ENCODE measurements at places on chromosomes 1 and 21. TPM values are rescaled to one million over a fixed set of nuclear protein-coding genes. Genes with fewer than 3 reads are reported as not detected.

- DNase-seq = no peak
Measured at GRCh38 chr1:170536924-170537551, 5.1 kb downstream of the GORAB start.

The KLHDC7A gene
- 12.2 TPM for total RNA-seq

- DNase-seq = no peak
Measured at GRCh38 chr1:163035446-163036249, 33.5 kb upstream of the RGS4 start.

DNA sequence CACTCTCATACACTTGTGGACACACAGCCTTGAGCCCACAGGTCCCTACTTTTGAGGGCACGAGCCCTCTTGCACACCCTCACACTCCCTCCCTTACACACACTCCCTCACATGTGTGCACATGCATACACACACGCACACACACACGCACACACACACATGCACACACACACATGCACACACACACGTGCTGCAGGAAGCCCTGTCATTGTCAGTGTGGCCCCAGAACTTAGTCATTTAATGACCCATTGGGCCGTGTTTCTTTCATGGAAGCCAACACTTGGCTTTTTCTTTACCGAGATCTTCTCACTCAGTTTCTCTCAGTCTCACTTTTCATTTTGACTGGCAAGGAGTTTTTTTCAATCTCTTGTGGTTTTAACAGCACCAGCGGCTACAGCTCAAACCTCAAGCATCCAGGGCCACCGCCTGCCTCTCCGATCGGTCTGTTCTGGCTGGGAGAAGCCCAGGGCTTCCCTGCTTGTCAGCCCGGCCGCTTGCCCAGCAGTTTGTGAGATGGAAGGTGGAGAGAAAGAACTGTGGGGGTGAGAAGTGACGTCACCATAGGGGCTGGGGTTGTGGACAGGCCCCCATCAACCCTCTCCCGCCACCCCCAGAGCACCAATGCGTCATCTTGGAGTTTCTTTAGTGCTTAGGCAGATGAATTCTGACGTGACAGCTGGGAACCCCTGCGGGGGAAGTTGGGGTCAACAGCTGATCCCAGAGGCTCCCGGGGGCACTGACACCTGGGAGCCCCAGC is 15.8 kb upstream of the TNFRSF8 start:
- no peak for DNase-seq

DNA sequence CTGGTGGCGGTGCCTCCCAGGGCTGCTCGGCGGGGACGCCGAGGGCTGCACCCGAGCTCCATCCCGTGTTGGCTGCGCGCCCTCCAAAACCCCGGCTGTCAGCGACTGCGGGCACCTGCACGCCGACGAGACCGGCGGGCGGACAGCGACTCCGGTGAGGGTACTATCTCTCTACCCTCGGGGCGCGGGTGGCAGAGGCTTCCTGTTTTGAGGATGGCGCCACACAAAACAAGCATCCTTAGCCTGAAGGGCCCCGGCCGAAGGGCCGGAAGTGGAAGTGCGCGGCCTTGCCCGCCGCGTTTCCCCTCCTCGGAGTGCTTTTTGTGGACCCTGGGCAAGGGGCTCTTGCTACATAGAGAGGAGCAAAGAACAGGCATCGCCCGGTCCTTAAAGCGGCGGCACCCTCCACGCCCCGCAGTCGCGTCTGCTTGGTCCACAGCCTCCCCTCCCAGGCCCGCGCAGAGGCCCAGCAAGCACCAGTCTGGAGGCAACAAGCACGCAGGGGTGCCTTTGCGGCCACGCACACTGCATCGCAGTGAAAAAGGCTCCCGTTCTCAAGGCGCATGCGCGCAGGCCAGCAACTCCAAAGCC is 561 bp upstream of the COQ8A start:
- peak; percentile 67 for DNase-seq

DNA sequence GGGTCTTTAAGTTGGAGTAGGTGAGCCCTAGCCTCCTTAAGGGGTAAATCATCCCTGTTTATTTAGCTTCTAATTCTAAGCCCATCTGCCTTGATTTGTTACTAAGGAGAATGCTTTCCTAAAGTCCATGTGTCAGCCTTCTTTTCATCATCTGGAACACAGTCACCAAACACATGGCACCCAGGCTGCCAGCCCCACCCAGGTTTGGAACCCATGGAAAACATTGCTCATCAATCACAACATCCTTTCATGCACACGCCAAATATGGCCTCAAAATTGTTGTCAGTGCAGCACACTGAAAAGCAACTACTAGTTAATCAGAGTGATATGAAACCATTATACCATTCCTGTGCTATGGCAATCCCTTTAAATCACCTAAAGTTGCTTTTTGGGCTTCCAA is 386.7 kb upstream of the ESRRG start:
- DNase-seq = no peak

- DNase-seq = no peak
Measured at GRCh38 chr1:201761178-201761577, 67.8 kb upstream of the IPO9 start.

The CLIC4 gene
- 111 TPM for total RNA-seq

DNA sequence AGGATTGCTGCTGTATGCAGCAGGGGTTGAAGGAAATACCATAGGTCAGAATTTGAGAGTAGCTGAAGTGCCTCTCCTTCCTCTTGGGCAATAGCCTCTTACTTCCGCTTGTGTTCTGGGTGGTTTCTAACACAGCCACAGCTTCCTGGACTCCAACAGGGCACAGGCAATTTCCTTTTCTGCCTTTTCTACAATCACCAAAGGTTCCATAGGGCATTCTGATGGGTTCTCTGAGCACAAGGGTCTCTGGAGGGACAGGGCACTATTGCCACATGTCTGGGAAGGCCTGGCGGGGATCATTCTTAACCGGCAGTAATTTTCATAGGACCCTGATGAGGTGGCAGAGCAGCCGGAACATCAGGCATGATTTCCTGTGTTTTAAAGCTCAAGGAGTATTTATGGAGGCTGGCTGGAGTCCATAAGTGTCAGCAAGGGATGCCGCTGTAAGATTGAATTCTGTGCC is 5.5 kb upstream of the AGTRAP start:
- no peak for DNase-seq

- DNase-seq = no peak
Measured at GRCh38 chr21:45613396-45613795, 30.1 kb upstream of the PCBP3 start.

- DNase-seq = no peak
Measured at GRCh38 chr1:98405581-98406074, 255.9 kb upstream of the SNX7 start.

The ID3 gene
- total RNA-seq = 1,844 TPM

DNA sequence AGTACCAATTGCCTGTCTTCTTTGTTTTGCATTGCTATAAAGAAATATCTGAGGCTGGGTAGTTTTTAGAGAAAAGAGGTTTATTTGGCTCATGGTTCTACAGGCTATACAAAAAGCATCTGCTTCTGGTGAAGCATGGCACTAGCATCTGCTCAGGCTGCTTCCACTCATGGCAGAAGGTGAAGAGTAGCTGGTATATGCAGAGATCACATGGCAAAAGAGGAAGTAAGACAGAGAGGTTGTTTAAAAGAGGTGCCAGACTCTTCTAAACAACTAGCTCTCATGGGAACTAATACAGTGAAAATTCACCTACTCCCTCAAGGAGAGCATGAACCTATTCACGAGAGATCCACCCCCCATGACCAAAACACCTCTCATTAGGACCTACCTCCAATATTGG is 56.7 kb upstream of the GUCA2B start:
- DNase-seq = no peak

The SLAMF9 gene
- total RNA-seq = not detected

DNA sequence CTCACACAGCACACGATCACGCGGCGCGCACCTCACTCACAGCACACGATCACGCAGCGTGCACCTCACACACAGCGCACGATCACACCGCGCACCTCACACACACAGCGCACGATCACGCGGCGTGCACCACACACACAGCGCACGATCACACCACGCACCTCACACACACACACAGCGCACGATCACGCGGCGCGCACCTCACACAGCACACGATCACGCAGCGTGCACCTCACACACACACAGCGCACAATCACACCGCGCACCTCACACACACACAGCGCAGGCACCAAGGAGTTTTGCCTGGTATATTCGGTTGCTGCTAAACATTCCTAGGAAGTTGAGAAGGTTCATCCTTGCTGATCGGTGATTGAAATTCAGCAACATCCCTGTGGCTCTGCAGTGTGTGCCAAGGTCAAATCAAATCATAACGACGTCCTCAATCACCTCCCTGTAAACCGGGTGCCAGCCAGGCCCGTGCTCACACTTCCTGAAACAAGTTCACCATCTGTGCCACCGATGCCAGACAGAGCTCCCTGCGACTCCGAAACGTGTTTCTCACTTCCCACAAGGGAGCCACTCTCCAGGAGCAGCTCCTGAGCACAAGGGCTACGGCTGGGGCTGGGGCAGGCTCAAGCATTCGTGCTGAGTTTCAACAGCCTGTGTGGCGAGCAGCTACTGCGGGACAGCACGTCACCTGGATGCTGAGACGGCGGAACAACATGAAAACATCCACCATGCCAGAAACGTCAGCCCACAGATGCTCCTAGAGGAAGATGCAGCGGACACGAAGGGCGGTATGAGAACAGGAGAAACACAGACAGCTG is 30.2 kb downstream of the WDR4 start:
- no peak for DNase-seq

The MYBPHL gene
- total RNA-seq = 0.18 TPM

Data from G401 (cell line).